ENCODE measurements at places on chromosomes 12 and 14. TPM values are rescaled to one million over a fixed set of nuclear protein-coding genes. Genes with fewer than 3 reads are reported as not detected.
A peak's percentile ranks its signal among the peaks of the same experiment; 100 is the strongest.

RIMBP2 gene
- under 0.01 TPM for total RNA-seq

AKAP3 gene
- total RNA-seq = 0.33 TPM

- no peaks in the 10 kb centered on the region for H3K4me1 ChIP-seq
- no peaks in the 10 kb centered on the region for H3K27me3 ChIP-seq
- no peaks in the 10 kb centered on the region for H3K36me3 ChIP-seq
- no peak overlapping the region for H3K4me3 ChIP-seq
- DNase-seq = no peak
These were observed 870.6 kb downstream of the TMEM121 start for GRCh38 chr14:106396999-106397398.

SRGAP1 gene
- total RNA-seq = 20.3 TPM

- no peaks in the 10 kb centered on the region for H3K4me1 ChIP-seq
- no peak for DNase-seq
- H3K4me3 ChIP-seq = no peak overlapping the region
- H3K27ac ChIP-seq = no peak overlapping the region
- H3K27me3 ChIP-seq = no peaks in the 10 kb centered on the region
- no peaks in the 10 kb centered on the region for H3K36me3 ChIP-seq
These were observed 16.3 kb upstream of the ABHD12B start for GRCh38 chr14:50855558-50855957.

DPF3 gene
- total RNA-seq = 1.3 TPM

DNA sequence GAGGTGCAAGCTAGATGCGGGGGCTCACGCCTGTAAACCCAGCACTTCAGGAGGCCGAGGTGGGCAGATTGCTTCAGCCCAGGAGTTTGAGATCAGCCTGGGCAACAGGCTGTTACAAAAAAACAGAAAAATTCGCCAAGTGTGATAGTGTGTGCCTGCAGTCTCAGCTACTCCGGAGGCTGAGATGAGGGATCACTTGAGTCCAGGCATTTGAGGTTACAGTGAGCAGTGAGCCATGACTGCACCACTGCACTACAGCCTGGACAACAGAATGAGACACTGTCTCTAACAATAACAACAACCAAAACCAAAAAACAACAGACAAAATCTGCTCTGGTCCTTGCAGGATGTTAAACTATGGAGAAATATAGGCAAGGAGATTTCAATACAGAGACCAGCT, 13.9 kb downstream of the BTBD7 start:
- H3K27me3 ChIP-seq = no peaks in the 10 kb centered on the region
- DNase-seq = no peak
- H3K4me1 ChIP-seq = no peaks in the 10 kb centered on the region
- H3K36me3 ChIP-seq = no peaks in the 10 kb centered on the region

DNA sequence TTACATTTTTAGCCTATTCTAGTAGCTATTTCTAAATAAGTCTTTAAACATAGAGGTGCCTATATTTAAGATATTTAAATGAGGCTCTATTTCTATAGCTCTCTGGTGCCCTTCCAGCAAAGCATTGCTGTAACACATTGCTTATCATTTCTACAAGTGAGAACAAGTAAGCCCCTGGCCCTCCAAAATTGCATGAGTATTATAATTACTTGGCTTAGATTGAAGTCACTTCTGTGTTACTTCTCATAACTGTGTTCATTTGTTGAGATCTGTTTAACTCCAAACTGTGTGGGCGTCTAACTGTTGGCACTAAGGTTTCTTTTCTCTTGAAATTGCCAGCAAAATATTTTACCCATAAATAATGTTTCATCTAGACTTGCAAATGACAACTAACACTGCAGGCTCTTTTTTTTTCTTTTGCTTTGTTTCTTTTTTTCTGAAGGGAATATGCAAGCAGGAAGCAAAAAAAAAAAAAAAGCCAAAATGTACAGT, 66.5 kb downstream of the DAD1 start:
- no peaks in the 10 kb centered on the region for H3K4me1 ChIP-seq
- no peaks in the 10 kb centered on the region for H3K36me3 ChIP-seq
- H3K27ac ChIP-seq = peak overlapping the region; percentile 60
- H3K27me3 ChIP-seq = no peaks in the 10 kb centered on the region
- DNase-seq = no peak

CAPZA3 gene
- total RNA-seq = 2.0 TPM

SIX1 gene
- total RNA-seq = 14.9 TPM

DNA sequence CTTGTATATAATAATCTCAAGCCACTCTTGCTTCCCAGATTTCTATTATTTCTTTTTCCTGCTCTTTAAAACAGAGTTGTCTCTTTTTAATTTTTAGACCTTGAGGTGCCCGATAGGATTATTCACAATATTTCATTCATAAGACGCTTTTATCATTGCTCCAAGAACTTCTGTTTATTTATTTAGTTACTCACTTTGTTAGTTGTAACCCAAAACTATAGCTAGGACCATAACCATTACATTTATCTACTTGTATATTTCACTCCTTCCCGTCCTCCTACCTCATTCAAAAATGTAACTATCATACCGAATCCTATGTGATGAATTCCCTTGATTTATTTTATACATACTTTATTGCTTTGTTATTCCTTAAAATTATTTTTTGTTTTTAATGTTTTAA, 7.1 kb downstream of the EIF2S3B start:
- H3K4me3 ChIP-seq = no peak overlapping the region
- H3K36me3 ChIP-seq = no peaks in the 10 kb centered on the region
- H3K4me1 ChIP-seq = no peaks in the 10 kb centered on the region
- no peaks in the 10 kb centered on the region for H3K27me3 ChIP-seq
- H3K27ac ChIP-seq = no peak overlapping the region

PLD4 gene
- total RNA-seq = 4.0 TPM

RFX4 gene
- not detected for total RNA-seq

GRCh38 chr12:43653917-43654316, 101.9 kb upstream of the ADAMTS20 start:
- H3K27ac ChIP-seq = no peak overlapping the region
- no peaks in the 10 kb centered on the region for H3K4me1 ChIP-seq
- H3K36me3 ChIP-seq = no peaks in the 10 kb centered on the region
- no peaks in the 10 kb centered on the region for H3K27me3 ChIP-seq

EIF2S3B gene
- total RNA-seq = 0.48 TPM

NTN4 gene
- total RNA-seq = 110 TPM

DNA sequence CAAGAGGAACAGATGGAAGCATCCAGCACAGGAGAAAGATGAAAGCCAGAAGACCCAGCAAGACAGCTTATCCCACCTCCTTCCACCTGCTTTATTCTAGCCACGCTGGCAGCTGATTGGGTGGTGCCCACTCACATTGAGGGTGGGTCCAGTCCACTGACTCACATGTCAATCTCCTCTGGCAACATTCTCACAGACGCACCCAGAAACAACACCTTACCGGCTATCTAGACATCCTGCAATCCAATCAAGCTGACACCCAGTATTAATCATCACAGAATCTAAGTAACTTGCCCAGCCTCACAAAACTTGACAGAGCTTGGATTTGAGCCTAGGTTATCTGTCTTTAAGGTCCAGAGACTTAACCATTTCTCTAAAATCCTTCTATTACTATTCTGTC, 208.9 kb downstream of the PAH start:
- no peaks in the 10 kb centered on the region for H3K27me3 ChIP-seq
- no peak overlapping the region for H3K4me3 ChIP-seq
- H3K36me3 ChIP-seq = no peaks in the 10 kb centered on the region

TPPP2 gene
- not detected for total RNA-seq

DNA sequence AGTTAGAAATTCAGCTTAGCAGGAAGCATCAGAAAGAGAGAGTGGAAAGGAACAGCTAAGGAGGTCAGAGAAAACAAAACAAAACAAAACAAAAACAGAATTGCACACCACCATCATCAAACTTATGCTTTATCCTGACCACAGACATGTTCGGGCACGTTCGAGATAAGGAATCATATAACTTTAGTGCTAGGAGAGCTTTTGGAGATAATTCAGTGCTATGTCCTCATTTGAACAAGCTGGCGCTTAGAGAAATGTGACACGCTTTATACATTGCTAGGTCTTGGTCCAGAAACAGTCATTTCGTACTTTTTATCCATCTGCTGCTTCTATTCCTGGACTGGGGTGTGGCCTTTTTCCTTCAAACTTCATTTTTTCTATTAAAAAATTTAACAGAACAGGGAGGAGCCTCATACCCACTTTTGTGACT, 213.1 kb downstream of the PTPRO start:
- H3K27me3 ChIP-seq = no peaks in the 10 kb centered on the region
- no peak overlapping the region for H3K27ac ChIP-seq
- no peaks in the 10 kb centered on the region for H3K36me3 ChIP-seq
- DNase-seq = no peak
